ENCODE measurements at places on chromosomes 13 and 19.

DNA sequence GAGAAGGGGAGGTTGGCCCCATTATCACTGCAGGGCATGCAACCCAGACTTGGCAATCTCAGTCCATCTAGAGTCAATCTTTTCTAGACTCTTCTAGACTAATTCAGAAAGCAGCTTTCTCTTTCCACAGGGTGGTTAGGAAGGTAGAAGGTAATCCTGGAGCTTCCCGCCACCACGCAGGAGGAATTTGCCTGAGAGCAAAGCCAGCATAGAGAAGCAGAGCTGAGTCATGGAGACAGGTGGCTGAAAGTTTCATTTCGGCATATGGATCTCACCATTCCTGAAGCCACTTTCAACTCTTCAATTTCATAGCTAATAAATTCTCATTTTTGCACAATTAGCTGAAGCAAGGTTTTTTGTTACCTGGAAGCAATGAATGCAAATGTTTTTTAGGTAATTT, 29.0 kb upstream of the FFAR2 start:
- DNase-seq: no peak

- DNase-seq: no peak
Measured at GRCh38 chr19:447816-448560, 12.8 kb downstream of the SHC2 start.

- no peak for DNase-seq
Measured at GRCh38 chr13:85665286-85665685, 133.9 kb downstream of the SLITRK6 start.

- peak; percentile 25 for DNase-seq
Measured at GRCh38 chr19:3024870-3025548, 4.1 kb downstream of the TLE2 start.

- no peak for DNase-seq
Measured at GRCh38 chr13:70424428-70424827, 316.2 kb upstream of the KLHL1 start.

DNA sequence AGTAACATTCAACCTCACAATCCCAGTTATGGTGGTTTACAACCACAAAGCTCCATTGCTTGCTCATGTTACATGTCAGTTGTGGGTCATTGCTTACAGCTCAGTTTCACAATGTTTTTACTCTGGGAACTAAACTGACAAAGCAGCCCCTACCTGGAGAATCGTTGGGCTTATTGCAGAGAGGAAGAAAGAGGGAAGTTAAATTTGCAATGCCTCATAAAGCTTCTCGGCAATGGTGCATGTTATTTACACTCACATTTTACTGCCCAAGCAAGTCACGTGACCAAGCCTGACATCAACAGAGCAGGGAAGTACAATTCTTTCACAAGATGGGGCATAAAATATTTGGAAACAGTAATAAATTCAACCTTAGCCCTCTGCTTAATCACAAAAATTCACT, 441.6 kb downstream of the TDRD3 start:
- no peak for DNase-seq

GRCh38 chr19:47002106-47002766, 17.4 kb upstream of the NPAS1 start:
- no peak for DNase-seq

GRCh38 chr13:111855786-111856185, 211.2 kb upstream of the SOX1 start:
- no peak for DNase-seq

DNA sequence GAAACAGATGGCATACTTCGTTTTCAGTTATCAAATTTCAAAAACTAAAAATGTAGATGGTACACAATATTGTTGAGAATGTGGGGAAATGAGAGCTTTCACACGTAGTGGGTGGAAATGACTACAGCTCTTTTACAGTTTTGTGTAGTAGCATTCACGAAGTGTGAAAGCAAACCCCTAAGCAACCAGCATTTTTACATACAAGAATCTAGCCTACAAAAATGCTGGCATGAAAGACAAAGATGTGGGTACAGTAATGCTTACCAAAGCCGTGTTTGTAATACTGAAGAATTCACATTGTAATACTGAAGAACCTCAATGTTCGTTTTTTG, 6.3 kb upstream of the ZNF283 start:
- no peak for DNase-seq

DNA sequence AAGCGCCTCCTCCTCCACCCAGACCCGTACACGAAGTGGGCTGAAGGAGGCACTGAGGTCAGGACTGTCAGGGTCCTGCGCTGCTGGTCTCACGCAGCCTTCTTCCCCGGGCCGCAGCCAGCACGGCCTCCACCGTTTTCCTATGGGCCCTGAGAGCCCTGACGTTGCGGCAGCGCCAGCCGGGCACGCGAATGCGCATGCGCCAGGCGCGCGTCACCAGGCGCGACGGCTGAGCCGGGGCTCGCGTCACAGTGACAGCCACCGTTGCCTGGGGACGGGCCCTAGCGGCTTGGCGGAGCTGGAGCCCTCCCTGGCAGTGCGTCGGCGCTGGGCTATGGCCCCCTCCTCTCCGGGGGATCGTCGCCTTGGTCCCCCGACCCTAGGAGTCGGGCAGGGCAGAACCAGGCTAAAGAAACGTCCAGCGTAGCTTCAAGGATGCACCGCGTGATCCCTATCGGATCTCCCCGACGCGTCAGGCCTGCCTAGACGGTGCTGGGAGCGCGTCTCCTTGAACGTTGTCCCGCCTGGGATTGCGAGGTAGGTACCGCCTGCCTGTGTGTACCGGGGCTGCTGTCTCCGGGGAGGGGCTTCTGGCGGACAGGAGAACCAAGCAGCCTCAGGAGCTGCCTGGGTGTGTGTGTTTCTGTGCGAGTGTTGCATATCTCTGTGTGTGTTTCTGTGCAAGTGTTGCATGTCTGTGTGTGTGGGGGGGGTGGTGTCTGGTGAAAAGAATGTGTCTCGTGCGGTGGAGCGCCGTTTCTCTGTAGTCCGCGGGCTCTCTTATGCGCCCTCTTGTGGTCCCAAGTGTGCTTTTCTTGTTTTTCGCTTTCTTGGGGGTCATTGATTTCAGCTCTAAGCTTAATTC, 43.2 kb downstream of the ZNF571 start:
- peak; percentile 84 for DNase-seq

GRCh38 chr13:106799781-106800335, 231.9 kb upstream of the ARGLU1 start:
- no peak for DNase-seq

- no peak for DNase-seq
Measured at GRCh38 chr13:29227576-29227975, 367.9 kb downstream of the SLC7A1 start.

GRCh38 chr19:30492586-30493270, 120.5 kb downstream of the ZNF536 start:
- DNase-seq: no peak

GRCh38 chr13:109842212-109842920, 56.0 kb upstream of the IRS2 start:
- no peak for DNase-seq

GRCh38 chr13:66716538-66716937, 513.6 kb downstream of the PCDH9 start:
- DNase-seq: no peak

DNA sequence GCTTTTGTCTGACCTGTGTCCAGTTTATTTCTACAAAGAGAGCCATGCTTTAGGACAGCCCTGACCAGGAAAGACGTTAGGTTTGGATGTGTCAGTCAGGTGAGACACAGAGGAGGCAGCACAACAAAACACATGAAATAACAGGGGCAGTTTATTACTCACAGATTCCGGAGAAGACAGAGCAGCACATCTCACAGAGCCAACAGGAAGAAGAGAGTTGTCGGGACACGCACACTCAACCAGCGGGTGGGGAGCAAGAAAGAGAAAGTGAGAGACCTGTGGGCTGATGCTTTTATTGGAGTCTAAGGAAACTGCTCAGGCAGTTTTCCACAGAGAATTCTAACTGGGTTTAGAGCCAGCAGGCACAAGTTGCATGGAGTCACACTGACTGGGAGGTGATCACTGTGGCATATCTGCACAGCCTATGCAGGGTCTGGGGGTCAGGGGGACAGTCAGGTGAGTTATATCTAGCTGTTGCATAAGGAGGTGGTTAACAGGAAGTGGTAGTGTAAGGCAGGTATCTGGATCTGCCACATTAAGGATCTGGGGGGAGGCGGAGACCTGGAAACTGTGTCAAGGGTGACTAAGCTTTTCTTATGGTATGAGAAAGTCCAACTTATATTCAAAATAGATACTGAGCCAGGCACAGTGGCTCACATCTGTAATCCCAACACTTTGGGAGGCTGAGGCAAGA, 24.1 kb upstream of the CEACAM20 start:
- DNase-seq: peak; percentile 55

Data from dermis blood vessel endothelial cell (primary cell).